A549 treated with CORT108297 at 1 μM for 4 hours (cell line): ENCODE measurements at places on chromosomes 13 and 19. TPM values are rescaled to one million over a fixed set of nuclear protein-coding genes. Genes with fewer than 3 reads are reported as not detected.

Gene ZNF121
- total RNA-seq: 2.8 to 4.2 TPM (median 2.9 TPM) in 5 replicates

Gene ZNF497
- total RNA-seq: 0.98 to 1.7 TPM (median 1.5 TPM) in 5 replicates

Gene ZNF415
- not detected in 5 replicates for total RNA-seq

Gene GPR183
- total RNA-seq: not detected in 5 replicates

Gene ZNF540
- 0.06 to 0.17 TPM (median 0.16 TPM) in 4 of 5 replicates, not detected in the other for total RNA-seq

Gene ZNF547
- 1.1 to 1.9 TPM (median 1.6 TPM) in 5 replicates for total RNA-seq

Gene SSBP4
- total RNA-seq: 40.6 to 63.0 TPM (median 53.8 TPM) in 5 replicates

Gene TMEM190
- 1.2 to 2.6 TPM (median 2.0 TPM) in 5 replicates for total RNA-seq
